ENCODE measurements at places on chromosomes 6 and 20.

GRCh38 chr6:137341681-137342195 is 122.6 kb upstream of the IFNGR1 start:
- no peak for DNase-seq

- no peak for DNase-seq
These were observed 109.0 kb downstream of the GJA10 start for GRCh38 chr6:90003069-90003795.

- no peak for DNase-seq
These were observed 57.5 kb upstream of the FUCA2 start for GRCh38 chr6:143569040-143569439.

GRCh38 chr20:38751360-38751976 is 3.2 kb downstream of the ACTR5 start:
- no peak for DNase-seq

DNA sequence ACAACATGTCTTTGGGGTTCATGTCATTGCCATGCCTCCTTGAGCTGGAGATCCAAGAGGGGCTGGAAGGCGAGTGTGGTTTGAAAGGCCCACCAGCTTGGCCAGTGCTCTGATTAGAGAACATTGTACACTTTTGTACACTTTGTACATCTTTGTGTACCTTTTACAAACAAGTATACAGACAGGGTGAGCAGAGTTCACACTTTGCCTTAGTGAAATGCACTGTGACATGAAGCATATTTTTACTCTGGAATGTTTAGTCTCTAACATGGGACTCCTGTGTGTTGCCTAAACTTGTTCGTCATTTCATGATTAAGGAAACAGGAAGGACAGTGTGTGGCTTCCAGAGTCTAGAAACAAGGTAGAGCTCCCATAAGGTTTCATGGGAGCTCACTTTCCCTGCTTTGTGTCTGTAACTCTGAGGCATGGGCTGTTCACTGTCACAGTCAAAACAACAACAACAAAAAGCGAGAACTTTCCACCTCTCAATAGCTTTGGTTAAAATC is 225.8 kb upstream of the SOX4 start:
- DNase-seq, result no peak

- DNase-seq, result no peak
These were observed 14.1 kb upstream of the CPNE5 start for GRCh38 chr6:36853325-36853724.

DNA sequence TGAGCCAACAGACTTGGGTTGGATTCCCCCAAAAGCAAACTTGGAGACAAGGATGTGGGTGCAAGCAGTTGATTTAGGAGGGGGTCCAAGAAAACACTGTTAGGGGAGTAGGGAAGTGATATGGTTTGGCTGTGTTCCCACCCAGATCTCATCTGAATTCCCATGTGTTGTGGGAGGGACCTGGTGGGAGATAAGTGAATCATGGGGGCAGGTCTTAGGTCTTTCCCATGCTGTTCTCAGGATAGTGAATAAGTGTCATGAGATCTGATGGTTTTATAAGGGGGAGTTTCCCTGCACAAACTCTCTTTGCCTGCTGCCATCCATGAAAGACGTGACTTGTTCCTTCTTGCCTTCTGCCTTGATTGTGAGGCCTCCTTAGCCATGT is 542.6 kb downstream of the DHX35 start:
- no peak for DNase-seq
